ENCODE measurements at places on chromosomes 11 and 22.

DNA sequence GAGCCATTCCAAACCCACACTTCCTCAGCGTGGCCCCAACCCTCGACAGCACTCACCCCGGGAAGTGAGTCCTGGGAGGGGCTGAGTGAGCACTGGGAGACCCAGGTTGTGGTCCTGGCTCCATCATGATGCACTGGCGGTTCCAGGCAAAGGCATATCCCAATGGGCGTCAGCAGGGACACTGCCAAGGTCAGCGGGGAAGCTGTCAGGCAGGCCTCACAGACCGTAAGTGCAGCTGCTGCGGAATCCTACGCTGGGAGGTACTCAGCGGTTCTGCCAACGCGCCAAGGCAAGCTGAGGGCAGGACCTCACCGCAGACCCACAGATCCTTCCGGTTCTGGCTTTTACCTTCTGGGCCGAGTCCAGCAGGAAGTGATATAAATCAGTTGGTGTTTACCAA, 1.4 kb upstream of the GAL3ST1 start:
- DNase-seq: no peak

DNA sequence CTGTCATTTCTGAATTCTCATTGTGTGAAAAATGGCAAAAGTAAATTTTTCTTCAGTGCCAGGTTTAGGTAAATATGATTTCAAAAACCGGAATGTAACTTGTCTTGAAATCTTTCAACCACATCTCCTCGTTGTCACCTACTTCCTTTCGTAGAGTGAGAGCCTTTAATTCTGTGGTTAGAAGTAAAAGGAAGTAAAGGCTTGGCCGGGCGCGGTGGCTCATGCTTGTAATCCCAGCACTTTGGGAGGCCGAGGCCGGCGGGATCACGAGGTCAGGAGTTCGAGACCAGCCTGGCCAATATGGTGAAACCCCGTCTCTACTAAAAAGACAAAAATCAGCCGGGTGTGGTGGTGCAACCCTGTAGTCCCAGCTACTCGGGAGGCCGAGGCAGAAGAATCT, 29.8 kb downstream of the SGSM3 start:
- no peak for DNase-seq

DNA sequence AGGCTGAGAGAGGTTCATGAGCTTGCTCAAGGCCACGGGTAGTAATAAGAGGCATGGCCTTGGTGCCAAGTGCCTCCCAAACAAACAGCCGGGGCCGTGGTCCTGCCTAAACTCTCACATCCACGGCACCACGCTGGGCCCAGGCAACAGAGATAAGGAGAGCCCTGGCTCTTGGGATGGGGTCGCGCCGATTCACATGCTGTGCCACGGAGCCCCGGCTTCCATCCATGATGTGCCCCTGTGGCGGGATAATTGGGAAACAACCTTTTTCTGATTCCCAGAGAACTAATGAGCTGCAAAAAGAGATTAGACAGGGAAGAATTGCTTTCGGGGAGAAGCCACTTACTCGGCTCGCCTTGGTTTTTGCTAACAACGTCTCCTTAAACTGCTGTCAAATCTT, 22.0 kb downstream of the TP53AIP1 start:
- no peak for DNase-seq

GRCh38 chr11:11149671-11150459, 203.2 kb downstream of the CSNK2A3 start:
- DNase-seq: no peak

DNA sequence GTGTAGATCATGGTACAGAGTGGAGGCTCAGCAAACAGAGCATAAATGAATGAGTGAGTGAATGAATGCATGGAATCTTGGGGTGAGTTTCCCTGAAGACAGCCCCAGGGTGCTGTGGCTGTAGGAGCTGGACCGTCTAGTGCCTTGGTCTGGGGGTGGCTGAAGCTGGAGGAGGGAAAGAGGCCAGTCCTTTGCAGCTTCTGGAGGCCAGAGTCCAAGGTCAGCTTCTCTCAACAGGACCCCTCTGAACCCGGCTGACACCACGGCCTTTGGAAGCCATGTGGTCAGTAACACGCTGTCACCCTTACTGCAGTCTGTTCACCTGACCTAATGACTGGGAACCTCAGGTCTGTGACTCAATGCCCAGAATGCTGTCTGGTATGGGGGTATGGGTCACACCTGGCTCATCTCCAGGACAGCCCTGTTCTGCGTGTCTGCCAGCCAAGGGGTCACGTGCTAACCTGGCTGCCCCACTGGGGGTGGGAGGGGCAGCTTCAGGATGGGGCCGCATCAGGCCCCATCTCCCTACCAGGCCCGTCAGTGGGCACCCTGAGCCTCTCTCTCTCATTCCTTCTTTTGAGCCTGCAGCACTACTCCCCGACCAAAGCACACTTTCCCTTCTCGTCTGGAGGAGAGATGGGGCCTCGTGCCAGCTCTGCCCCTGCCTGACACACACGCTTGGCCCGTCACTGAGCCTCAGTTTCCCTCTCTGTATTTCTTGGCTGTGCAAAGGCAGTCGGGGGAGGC, 24.1 kb upstream of the CHKA start:
- DNase-seq: no peak

- DNase-seq: no peak
These were observed 3.4 kb downstream of the P2RY2 start for GRCh38 chr11:73221451-73221850.

DNA sequence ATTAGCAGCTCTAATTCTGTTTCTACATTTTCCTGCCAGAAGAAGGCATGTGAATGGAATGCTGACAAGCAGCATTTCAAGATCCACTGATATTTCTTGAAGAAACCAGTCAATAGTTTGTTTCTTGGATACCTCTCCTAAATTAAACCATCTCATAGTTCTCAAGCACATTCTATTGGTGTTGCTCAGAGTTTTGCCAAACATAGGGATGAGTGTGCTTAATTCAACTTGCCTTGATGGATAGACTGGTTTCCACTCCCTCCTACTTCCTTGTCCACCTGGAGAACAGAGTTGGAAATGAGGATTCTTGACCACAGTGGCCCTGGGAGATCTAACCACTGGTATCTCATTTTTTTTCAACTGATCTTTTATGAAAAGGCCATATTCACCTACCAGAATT, 29.8 kb upstream of the DDX10 start:
- DNase-seq: no peak

Measured in hematopoietic multipotent progenitor cell treated with erythropoietin and hydrocortisone succinate and interleukin-3 and kit ligand, for 15 days (in vitro differentiated cells).